Cardiac muscle cell (in vitro differentiated cells and primary cell): ENCODE measurements at places on chromosomes 5 and 9. TPM values are rescaled to one million over a fixed set of nuclear protein-coding genes. Genes with fewer than 3 reads are reported as not detected.

- peak; percentile 14 for DNase-seq
These were observed 71.7 kb upstream of the COX7C start for GRCh38 chr5:86546044-86546443.

DNA sequence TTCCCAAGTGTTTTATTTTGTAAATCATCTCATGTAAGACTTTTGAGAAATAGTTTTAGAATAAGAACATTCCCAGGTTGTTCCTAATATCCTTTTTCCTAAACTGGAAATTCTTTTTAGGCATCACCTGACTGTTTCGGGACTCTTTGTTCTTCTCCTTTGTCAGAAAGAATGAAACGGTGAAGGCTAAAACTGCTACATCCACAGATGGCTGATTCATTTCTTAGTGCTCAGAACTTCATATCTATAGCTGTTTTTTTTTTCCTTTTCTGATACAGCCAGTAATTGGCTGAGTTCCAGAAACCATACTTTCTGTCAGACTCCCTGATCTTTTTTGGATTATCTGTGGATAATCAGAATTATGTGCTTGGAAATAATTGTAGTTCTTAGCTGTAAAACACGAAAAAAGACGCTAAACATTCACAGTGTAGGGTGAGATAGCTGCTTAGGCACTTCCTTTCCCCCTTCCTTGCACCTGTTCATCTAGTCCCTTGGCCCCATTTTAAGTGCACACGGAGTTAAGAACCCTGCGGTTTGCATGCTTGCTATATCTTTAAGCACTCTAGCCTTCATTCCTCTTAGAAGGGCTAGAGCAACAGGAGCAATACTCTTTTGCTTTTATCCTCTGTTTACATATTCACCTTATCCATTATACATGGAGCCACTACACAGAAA, 283.9 kb downstream of the PJA2 start:
- DNase-seq, result no peak

DNA sequence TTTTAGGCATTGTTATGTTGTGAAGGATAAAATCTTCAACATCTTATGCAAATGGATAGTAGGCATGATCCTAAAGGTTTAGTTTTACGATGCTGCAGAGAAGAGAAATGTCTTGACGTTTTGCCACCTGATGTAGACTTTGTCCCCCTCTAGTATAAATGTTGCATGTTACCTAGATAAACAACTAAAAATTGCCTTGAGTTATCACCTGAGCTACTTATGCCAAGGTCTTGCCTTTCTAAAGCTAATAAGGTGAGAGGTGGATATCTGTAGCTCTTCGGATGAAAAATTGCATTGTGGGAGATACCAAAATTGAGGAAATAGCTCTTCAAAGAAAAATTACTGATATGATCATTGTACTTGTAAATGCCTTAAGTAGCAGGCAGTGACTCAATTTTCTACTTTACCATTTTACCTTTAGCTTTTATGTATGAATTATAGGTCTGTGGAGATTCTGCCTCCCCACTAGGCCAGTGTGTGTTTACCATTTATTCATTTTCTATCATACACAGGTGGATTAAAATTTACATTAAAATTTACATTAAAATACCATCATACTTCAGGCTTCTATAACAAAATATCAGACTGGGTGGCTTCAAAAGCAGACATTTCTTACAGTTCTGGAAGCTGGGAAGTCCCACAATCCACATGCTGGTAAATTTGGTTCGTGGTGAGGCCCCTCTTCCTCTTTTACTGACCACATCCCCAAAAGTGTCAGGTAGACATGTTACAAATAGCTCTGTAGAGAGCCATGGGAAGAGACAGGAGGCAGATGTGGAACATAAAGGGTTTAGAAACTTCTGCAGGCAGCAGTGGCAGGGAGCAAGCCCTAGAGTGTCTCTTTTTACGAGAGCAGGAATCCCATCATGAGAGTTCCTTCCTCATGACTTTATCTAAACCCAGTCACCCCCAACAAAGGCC, 100.7 kb upstream of the ERBIN start:
- no peak for DNase-seq

DNA sequence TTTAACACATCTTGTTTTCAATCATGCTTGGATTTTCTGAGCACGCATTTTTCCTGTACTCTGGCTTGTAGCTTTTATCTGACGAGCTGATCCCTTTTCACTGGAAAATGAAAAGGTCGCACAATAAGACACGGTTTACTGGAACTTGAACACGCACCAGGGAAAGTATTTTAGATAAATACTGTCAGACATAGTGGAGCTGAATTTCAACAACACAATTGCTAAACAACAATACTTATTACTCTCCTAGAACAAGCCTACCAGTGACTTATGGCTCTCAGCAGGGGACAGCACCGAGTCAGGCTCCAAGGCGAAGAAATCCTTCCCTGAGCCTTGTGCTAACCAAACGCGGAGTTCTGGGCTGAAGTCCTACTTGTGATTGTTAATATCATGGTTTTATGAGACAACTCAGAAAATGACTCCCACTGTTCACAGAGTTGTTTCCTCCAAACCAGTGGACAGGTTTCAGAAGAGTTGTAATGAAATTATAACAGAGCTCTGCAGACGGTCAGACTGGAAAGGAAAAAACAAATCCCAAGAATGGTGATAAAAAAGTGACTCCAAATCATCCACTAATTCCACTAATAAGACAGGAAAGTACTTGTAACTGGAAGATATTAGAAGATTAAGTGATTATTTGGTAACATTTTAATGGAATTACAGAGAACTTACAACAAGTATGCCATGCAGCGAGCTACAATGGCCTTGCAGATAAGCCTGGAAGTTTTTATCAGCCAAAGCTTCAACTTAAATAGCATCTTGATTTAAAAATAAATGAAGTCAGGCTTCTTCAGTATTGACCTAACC, 359.6 kb downstream of the EBF1 start:
- peak; percentile 17 for DNase-seq

DNA sequence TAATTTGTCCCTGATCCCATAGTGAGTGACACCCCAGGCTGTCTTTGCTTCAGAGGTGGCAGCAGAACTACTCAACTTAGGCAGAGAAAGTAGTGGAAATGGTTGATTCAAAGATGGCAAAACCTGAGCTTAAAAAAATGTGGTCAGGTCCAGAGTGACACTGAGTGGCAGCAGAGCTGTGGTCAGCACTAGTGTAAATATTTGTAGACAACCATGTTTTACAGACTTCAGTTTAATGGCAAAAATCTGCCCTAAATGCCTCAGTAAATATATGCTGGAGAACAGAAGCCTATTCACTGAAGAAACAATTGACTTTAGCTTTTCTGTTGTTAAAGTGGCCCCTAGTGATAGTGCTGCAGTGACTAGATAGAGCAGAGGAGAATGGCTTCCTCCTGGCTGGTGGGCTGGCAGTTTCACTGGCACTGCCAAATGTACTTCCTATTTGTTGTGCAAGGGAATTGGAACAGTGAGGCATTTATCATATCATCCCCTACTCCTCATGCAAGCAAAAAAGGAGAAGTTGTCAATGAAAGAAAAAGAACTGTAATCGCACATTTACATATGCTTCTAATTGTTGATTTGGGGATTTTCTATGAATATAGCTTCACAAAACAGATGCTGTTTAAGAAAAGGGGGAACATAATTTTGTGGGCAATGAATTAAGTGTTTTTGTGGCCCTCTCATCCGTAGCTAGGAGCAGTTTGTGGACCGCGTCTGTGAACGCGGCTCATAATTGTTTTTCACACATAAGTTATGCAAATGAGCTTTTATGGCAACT, 12.0 kb downstream of the PBX3 start:
- no peak for DNase-seq

DNA sequence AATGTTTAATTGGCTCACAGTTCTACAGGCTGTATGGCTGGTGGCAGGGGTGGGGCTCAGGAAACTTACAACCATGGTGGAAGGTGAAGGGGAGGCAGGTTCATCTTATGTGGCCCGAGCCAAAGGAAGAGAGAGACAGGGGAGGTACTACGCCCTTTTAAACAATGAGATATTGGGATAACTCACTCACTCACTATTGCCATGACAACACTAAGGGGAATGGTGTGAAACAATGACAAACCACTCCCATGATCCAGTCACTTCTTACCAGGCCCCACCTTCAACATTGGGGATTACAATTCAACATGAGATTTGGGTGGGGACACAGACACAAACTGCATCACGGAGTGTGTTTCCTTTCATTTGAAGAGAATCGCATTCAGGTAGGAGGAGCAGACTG, 220.9 kb downstream of the GADD45G start:
- DNase-seq, result no peak

Gene DMRT1
- total RNA-seq, result not detected in 2 replicates

Gene LCN9
- total RNA-seq, result not detected in 2 replicates

DNA sequence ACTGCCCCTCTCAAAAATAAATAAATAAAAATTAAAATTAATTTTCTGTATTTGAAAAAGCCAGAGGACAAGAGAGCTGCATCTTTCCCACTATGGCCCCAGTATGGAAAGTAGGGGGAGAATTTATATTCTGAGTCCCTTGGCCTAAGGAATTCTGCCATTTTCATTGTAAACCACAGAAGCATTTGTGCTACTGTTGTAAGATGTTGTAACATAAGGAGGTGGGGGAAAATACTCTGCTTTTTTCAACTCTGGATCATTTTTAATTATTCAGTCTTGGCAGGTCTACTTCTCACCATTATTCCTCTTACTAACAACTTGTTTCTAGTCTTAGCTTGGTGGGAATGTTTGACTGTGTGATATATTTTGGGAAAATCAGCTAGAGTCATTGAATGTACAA, 52.3 kb upstream of the APC start:
- no peak for DNase-seq

- DNase-seq, result no peak
These were observed 233.4 kb downstream of the NR3C1 start for GRCh38 chr5:143170104-143170503.

- no peak for DNase-seq
These were observed 364.9 kb downstream of the ICE1 start for GRCh38 chr5:5787373-5787772.

Gene CD180
- total RNA-seq, result not detected in 2 replicates

DNA sequence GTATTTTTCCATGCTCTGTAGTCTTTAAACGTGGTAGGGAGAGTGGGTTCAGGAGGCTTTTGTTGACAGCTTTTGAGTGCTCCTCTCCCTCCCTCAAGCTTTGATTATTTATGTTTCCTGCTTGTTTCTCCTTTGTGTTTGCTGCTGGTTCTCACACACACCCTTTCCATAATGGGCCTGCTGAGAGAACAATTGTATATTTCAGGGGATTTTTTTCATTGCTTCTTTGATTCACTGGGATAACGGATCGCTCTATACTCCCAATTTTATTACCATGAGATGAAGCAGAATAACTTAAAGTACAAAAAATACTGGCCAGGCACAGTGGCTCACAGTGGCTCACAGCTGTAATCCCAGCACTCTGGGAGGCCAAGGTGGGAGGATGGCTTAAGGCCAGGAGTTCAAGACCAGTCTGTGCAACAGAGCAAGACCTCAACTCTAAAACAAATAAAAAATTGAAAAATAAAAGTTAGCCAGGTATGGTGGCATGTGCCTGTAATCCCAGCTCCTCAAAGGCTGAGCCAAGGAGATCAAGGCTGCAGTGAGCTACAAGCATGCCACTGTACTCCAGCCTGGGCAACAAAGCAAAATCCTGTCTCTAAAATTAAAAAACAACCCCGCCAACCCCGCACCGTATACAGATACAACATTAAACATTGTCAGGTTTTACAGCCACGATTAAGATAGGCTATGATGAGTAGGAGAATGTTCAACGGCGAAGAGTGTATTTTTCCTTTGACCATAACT, 66.9 kb downstream of the USP20 start:
- DNase-seq, result no peak

GRCh38 chr9:74355107-74355506, 142.0 kb upstream of the RORB start:
- DNase-seq, result no peak

Gene SLC28A3
- total RNA-seq, result 1.0 and 1.5 TPM in 2 replicates
